ENCODE measurements at places on chromosomes 3 and 15.

- DNase-seq, result no peak
Observed at GRCh38 chr15:69553686-69554085, 101.1 kb downstream of the RPLP1 start.

GRCh38 chr3:146396792-146397191 is 72.6 kb downstream of the PLSCR2 start:
- DNase-seq, result no peak

GRCh38 chr3:160829486-160830009 is 73.5 kb downstream of the PPM1L start:
- DNase-seq, result no peak

- no peak for DNase-seq
Observed at GRCh38 chr15:29883126-29883525, 60.9 kb upstream of the TJP1 start.

GRCh38 chr15:77836121-77836692 is 203.5 kb upstream of the LINGO1 start:
- DNase-seq, result no peak

- no peak for DNase-seq
Observed at GRCh38 chr3:186097317-186097662, 11.6 kb downstream of the ETV5 start.

DNA sequence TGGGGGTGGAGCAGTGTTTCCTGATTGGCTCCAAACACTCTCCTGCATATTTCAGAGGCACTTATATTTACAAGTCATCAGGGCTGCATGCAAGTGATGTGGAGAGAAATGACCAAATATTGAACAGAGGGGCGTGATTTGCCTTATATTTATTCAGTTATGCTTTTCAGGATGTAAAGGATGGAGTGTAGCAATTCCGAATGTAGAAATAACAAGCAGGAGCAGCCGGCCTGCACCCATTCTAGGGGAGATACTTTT is 19.4 kb upstream of the SEMA5B start:
- no peak for DNase-seq

GRCh38 chr3:59899061-59899460 is 849.2 kb upstream of the CFAP20DC start:
- DNase-seq, result no peak

GRCh38 chr15:45442507-45443135 is 64.3 kb upstream of the GATM start:
- DNase-seq, result no peak

DNA sequence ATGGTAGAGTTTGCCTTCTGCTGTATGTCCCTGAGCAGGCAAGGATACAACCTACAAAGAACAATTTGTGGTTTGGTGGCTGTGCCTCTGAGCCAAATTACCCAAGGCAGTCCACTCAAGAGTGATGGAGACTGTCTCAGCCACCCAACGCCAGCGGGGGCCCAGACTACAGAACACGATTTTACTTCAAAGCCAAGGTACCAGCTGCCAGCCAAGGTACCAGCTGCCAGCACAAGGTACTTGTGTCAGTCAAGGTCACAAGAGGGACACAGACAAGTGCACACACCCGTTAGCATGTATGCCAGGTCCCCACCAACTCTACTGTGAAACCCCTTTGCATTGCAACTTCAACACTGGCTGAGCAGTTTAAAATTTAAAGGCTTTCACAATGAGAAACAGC is 23.5 kb downstream of the COLQ start:
- no peak for DNase-seq

- DNase-seq, result no peak
Observed at GRCh38 chr15:75637245-75638009, 2.6 kb downstream of the IMP3 start.

GRCh38 chr3:131007256-131007655 is 19.4 kb downstream of the ASTE1 start:
- DNase-seq, result no peak

DNA sequence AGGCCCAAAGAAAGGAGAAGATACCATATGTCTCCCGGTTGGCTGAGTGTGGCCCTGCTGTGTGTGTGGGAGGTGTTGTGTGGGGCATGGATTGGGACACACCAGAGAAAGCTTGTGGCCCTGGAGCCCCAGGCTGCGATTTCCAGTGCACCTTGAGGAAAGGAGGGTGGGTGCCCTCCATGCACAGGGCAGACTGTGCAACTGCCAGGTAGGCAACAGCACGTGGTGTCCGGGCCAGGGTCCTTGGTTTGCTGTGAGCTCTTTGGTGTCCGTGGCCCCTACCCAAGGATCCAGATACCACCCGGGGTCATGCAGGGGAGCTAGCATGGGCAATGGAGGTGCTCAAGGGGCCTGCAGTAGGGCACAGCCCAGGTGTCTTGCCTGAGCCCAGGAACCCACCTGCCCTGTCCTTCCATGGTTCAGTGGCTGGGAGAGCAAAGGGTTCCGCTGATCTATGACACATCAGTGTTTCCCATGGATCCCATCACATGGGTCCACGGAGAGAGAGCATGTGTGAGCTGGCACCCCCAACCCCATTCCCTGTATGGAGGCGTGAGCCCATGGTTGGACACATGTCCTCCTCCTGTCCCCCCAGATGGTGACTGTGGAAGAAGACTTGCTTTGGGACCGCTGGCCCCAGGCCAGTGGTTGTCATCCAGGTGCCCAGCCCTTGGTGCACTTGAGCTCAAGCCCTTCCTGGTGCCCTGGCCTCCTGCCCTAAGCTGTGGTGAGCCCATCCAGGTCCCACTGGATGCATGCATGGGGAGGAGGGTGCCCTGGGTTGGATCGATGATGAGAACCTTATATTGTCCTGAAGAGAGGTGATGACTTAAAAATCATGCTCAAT is 223.4 kb downstream of the SNRPN start:
- no peak for DNase-seq

GRCh38 chr3:187571701-187572100 is 98.5 kb downstream of the SST start:
- DNase-seq, result no peak

DNA sequence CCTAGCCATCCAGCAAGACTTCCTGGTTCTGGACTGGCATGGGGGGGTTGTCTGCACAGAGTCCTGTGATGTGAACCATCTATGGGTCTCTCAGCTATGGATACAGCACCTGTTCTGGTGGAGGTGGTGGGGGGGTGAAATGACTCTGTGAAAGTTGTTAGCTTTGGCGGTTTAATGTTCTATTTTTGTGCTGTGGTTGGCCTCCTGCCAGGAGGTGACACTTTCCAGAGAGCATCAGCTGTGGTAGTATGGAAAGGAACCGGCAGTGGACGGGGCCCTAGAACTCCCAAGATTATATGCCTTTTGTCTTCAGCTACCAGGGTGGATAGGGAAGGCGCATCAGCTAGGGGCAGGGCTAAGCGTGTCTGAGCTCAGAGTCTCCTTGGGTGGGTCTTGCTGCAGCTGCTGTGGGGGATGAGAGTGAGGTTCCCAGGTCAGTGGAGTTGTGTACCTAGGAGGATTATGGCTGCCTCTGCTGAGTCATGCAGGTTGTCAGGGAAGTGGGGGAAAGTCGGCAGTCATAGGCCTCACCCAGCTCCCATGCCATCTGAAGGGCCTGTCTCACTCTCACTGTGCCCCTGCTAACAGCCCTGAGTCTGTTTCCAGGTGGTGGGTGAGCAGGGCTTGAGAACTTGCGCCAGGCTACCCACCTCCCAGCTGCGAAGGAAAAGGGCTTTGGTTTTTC is 7.1 kb upstream of the LARS2 start:
- DNase-seq, result no peak

DNA sequence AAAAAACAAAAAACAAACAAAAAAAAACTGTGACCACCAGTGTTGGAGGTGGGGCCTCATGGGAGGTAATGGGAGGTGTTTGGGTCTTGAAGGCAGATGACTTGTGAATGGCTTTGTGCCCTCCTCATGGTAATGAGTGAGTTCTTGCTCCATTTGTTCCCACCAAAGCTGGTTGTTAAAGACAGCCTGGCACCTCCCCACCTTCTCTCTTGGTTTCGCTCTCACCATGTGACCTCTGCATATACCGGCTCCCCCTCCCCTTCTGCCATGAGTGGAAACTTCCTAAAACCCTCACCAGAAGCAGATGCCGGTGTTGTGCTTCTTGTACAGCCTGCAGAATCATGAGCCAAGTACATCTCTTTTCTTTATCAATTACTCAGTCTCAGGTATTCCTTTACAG is 61.5 kb upstream of the ATP11B start:
- no peak for DNase-seq

DNA sequence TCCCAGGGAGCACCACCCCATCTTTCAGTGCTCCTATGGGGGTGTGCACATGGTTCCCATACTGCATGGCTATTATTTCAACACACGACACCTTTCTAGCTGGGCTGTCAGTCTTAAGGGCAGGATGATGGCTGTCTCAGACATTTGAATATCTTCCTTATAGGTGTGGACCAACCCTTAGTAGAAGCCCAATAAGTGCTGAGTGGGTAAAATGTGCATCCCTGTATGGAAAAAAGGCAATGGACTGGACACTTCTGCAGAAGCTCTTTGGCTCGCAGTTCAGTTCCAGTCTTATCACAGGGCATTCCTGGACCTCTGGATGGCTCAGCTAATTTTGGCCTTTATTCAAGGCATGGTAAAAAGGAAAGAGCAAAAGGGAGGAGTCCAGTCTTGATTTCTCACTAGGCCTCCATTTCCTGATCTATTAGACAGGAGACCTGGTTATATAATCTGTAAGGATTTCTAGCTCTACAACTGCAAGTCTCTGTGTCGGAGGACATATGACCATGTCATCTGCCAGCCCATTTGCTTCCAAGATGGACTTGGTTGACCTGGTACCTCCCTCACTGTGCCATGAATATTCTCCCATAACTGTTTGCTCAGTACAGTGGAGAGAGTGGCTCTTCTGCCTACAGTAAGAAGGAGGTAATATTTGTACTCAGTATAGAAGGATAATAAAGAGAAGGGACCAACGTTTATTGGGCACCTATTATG is 53.8 kb upstream of the RASGRP1 start:
- no peak for DNase-seq

GRCh38 chr3:32198714-32199113 is 39.8 kb upstream of the CMTM8 start:
- DNase-seq, result no peak

GRCh38 chr3:171351676-171352075 is 108.5 kb downstream of the TNIK start:
- no peak for DNase-seq

GRCh38 chr3:29410660-29411405 is 130.0 kb downstream of the RBMS3 start:
- DNase-seq, result no peak

- DNase-seq, result no peak
Observed at GRCh38 chr3:1007866-1008265, 85.0 kb upstream of the CNTN6 start.

DNA sequence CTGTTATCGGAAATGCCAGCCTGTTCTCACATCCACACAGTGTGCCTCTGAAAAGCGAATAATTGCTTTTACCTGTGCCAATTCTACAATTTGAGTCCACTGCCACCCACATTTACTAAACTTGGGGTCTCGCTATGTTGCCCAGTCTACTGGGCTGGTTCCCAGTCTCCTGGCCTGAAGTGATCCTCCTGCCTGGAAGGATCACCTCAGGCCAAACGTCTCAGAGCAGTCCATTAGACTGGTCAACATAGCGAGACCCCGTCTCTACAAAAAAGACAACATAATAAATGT is 827 bp upstream of the INO80 start:
- no peak for DNase-seq

DNA sequence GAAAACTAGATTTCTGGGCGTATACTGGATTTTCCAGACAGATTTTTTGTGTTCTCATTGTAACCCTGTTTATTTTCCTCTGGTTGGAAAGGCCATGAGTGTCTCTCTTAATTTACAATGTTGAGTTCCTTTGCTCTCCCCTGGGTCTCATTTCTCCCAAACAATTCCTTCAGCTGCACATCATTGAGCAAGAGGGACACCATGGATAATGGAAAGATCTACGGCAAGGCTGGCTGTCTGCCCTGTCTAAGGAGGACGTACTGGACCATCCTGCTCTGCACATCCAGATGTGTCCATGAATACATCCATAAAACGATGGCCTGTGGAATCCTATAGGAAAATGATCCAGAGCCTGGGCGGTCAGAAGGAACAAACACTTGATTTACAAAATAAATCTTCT is 258.1 kb upstream of the MCTP2 start:
- DNase-seq, result no peak

GRCh38 chr3:154942827-154943226 is 137.3 kb upstream of the MME start:
- DNase-seq, result no peak

- peak; percentile 34 for DNase-seq
Observed at GRCh38 chr15:70376929-70377691, 279.4 kb upstream of the TLE3 start.

GRCh38 chr15:57057134-57057930 is 138.9 kb downstream of the TCF12 start:
- no peak for DNase-seq

DNA sequence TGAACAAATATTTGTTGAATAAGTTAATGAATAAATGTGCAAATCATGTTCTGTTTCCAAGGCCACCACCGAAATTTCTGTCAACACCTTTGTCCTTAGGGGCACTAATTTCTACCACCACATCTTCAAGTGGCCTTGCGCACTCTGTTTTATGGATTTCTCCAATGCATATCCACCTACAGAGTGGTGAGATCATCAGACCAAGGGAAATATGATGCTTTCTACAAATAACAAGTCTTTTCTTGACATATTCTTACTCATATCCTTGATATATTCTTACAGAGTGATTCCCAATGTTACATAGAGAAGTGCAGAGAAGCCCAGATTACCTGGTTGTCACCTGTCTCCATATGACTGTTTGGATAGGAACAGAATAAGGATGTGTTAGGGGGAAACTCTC is 36.1 kb upstream of the TMCO5A start:
- DNase-seq, result no peak

- DNase-seq, result no peak
Observed at GRCh38 chr3:47954567-47954966, 61.6 kb downstream of the MAP4 start.

DNA sequence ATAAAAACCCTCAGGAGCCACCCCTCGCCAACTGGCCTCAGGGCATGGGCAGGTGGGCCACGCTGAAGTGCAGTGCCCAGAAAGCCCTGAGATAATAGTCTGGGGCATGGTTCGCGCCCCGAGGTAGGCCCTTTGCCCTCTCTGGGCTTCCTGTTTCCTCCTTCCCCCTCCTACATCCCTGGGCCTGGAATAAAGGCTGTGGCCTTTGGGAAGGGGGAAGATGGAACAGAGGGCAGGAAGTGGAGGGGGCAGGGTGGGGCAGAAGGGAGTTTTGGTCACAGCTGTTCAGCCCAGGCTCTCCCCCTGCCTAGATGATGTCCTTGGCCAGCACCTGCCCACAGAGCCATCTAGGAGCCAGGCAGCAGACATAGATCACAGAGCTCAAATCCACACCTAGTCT is 11.3 kb downstream of the CSRNP1 start:
- no peak for DNase-seq

DNA sequence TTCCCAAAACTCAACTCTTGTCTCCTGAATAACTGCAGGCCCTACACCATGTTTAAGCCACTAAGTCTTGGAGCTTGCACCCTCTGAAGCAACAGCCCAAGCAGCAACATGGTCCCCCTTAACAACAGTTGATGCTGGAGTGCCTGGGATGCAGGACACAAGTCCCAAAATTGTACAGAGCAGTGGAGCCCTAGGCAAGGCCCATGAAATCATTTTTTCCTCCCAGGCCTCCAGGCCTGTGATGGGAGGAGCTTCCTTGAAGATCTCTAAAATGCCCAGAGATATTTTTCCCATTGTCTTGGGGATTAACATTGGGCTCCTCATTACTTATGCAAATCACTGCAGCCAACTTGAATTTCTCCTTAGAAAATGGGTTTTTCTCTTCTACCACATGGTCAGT is 311.9 kb upstream of the EPHA3 start:
- DNase-seq, result no peak

- DNase-seq, result no peak
Observed at GRCh38 chr3:14208977-14209394, 30.4 kb downstream of the LSM3 start.

Data from substantia nigra (tissue), 51 donors.